ENCODE measurements at places on chromosomes 2 and 18.

- peak; percentile 5 for DNase-seq
Observed at GRCh38 chr2:147844697-147845410, at the start of gene ACVR2A. Gene ACVR2A, plus strand, starts transcription at chr2:147845029. Its CDS starts 124 bp downstream, at chr2:147845153.

DNA sequence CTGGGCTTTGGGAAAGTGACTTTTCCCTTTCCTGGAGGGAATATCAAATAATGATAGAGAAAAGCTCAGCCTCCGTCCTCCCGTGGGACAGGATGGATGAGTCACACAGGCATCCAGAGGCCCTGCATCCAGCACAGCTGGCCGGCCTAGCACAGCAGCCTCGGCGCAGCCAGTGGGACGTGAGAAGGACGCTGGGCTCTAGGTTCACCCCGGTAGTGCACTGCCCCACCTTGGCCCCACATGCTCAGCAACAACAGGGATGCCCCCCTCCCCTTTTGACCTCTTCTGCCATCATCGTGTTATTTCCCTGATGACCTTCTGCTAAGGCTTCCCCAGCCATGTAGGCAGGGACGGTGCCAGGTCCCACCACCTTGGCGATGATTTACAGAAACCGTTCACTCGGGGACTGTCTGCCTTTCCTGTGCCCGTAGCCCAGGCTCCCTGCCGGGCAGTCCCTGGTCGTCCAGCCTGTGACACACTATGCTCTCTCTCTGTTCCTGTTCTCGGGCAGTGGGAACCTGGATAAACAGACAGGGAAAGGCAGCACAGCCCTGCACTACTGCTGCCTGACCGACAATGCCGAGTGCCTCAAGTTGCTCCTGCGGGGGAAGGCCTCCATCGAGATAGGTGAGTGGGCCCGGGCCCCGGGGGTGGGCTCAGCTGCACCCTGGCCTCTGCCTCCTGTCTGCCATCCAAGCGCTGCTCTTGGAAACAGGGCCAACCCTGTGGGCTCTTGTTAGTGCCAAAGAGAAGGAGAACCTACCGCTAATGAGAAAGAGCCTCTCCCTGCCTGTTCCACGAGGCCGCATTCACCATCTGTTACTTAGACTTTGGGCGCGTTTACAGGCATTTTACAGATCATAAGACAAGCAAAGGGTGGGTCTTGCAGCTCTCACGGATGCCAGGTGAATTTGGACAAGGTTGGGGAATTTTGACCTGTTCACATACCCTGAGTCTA is 44.6 kb downstream of the ITGB1BP1 start:
- peak; percentile 77 for DNase-seq

DNA sequence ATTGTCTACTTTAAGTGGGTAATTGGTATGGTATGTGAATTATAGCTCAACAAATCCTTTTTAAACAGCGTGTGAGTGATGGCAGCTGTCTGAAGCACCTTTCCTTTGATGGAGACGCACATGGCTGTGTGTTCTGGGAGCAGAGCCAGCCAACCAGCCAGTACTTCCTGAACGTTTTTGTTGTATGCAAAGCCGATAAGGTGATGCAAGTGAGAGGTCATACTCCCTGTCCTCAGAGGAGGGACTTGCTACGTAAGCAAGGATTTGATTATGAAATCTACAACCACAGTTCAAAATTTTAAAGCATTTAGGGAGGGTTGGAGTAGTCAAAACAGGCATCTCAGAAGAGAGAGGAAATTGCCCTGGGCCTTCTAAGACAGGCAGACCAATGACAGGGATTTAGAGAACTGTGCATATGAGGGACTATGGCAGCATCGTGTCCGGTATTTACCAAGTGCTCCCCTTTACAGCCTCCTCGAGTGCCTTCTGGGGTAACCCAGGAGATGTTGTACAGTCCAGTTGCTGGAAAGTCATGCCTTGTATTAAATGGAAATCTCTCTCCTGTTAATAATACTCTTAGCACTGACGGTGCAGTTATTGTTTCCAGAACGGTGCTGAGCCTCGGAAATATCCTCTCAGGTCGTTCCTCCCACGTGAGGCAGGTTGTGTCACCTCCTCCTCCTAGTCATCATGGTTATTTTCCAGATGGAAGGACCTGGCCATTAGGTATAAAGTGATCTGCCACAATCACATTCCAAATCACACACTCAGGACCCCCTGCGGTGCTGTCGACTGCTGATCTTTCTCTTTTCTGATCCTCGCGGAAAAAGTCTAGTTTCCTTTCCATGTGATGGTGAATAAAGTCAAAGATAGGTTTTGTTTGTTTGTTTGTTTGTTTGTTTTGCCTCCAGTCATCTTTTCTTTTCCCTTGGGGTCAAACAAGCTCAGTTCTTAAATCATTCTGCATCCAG is 28.4 kb downstream of the ARHGEF4 start:
- DNase-seq: no peak

- DNase-seq: no peak
Observed at GRCh38 chr2:196108604-196109003, 40.0 kb upstream of the DNAH7 start.

GRCh38 chr2:9656270-9656766 is 25.5 kb upstream of the YWHAQ start:
- no peak for DNase-seq

- DNase-seq: no peak
Observed at GRCh38 chr2:166092889-166093288, 34.9 kb downstream of the SCN1A start.

DNA sequence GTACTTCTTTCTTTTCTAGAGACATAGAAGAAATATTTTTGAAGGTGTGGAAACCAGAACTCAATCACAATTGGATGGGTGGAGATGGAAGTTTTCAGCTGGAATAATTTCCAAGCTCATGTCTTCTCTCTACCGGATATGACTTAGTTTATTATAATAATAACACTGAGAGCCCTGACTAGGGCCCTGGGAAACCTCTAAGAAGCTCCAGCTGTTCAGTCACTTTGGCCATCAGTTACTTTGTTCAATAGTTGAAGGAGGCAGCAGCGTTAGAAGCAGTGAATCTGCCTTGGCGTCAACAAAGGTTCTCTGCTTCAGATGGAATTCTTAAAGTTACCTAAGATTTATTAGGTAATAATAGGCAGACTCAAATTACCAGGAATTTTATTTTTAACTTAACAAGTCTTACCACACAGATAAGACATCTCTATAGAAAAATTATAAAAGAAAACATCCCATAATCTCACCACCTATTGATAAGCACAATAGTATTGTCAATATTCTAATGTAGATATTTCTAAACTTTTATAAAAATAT is 293.8 kb upstream of the CHAC2 start:
- no peak for DNase-seq

- DNase-seq: no peak
Observed at GRCh38 chr2:196117214-196117705, 48.6 kb upstream of the DNAH7 start.

- DNase-seq: no peak
Observed at GRCh38 chr2:39266916-39267434, 23.2 kb upstream of the CDKL4 start.

DNA sequence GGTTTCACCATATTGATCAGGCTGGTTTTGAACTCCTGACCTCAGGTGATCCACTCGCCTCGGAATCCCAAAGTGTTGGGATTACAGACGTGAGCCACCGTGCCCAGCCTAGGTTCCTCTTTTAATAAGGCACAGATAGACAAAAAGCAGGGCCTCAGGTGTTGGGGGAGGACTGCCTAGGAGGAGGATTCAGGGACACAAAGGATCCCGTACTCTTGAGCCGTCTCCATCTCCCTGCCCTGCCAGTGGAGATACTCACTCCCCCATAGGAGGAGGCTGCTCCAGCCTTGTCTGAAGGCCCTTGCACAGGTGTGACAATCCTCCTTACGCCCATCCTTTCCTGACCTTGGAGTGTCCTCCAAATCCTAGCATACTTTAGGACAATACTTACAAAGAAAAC is 32.0 kb upstream of the TFCP2L1 start:
- no peak for DNase-seq
